ENCODE measurements at places on chromosomes 11 and 22. TPM values are rescaled to one million over a fixed set of nuclear protein-coding genes. Genes with fewer than 3 reads are reported as not detected.
A peak's percentile ranks its signal among the peaks of the same experiment; 100 is the strongest.

- DNase-seq, result peak; percentile 83
These were observed at the start of gene MB for GRCh38 chr22:35617137-35617755. TSS of gene MB (minus strand) at chr22:35617329. CDS start at chr22:35617257, 72 bp downstream.

DNA sequence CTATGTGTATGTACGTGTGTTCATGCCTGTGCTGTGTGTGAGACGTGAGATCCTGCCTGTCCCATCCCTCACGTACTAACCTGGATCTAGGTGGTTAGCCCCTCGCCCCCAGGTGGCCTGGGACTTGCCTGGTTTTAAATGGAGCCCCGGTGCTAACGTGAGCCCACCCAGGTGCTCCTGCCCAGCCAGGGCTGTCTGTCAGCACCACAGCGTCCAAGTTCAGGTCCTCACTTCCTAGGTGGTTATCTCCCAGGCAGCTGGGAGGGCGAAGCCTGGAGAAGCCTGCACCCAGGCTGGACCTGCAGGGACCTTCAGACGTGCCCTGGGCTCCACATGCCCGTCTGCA lies 86.0 kb downstream of the KCNQ1 start:
- DNase-seq, result no peak

GRCh38 chr11:45334836-45335235 lies 48.7 kb upstream of the SYT13 start:
- no peak for DNase-seq

DNA sequence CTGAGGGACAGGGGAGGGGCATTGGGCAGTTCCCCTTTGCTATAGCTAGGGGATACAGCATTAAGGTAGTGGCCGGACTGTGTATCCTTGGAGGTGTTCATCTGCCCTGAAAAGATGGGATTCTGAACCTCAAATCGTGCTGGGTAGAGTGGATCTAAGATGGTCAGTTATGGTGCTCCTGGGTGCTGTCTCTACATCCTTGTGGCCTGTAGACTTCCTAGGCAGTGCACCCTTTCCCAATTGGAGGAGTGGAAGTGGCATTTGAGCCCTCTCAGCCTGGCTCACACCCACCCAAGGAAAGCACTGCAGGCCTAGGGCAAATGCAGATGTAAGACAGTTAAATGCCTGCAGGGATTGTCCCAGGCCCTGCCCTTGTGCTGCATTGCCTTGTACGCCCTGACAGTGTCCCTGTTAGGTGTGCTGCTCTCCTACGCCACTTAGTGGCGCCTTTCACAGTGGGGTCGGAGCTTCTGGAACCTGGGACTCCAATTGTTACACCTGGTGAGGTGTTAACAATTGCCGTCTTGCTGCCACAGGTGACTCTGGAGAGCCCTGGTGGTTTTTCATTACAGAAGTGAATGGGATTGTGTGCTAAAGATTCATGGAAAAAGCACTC lies 35.0 kb downstream of the PPFIBP2 start:
- no peak for DNase-seq

DNA sequence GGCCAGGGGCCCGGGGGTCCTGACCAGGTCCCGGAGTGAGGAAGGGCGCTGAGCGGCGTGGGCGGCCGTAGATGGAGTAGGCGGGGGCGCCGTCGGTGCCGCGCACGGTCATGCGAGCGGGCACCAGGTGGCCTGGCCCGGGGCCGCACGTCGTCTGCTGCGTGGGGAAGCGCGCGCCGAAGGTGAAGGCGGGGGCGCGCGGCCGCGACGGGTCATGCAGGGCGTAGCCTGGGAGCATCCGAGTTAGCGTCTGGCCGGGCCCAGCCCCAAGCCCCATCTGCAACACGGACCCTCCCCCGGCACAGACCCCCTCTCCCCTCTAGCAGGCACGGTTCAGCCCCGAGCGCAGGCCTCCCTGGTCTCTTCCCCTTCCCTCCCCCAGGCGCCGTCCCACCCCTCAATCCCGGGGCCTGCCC lies 1.7 kb upstream of the TYMP start:
- DNase-seq, result peak; percentile 92

GRCh38 chr11:81337756-81338155 lies 1395.9 kb downstream of the FAM181B start:
- DNase-seq, result no peak

DNA sequence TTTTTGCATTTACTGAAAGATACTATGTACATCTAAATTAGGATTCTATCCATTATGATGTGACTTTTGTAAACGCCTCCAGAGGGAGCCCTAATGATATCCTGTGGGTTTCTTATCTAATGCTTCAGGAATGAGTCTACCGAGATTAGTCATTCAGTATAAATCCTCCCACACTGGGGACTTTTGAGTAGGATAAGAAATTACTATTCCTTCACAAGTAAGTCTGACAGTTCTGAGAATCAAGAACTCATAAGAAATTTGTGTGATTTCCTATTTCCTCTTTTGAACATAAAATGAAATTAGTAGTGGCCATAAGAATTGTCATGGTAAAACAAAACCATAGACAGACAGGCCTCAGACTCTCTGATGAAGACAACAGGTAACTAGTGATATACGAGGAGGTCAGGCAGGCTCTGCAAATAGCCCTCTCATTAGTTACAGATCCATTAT lies 10.0 kb upstream of the OR5M1 start:
- no peak for DNase-seq

DNA sequence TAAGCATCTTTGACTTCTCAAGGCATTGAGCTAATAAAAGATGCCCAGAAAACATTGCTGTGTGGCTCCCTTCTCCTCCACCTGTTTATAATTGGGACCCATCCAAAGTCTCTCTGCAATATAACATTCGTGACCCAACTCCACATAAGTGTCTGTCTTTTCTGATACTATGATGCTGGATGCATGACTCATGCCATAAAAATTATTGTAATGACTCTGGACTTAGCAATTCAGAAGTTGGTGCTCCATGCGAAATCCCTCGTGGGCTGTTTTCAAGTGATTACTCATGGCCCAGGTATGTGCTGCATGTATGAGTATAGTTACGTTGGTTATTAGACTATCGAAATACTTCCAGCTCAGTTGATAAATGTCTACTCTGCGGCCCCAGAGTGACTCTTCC lies 11.7 kb downstream of the FJX1 start:
- DNase-seq, result no peak

- DNase-seq, result no peak
These were observed 112.0 kb upstream of the PDGFD start for GRCh38 chr11:104275992-104276391.

- DNase-seq, result no peak
These were observed 24.1 kb downstream of the IRAG1 start for GRCh38 chr11:10669258-10670033.

GRCh38 chr11:8209208-8209807 lies 40.5 kb upstream of the RIC3 start:
- DNase-seq, result no peak

DNA sequence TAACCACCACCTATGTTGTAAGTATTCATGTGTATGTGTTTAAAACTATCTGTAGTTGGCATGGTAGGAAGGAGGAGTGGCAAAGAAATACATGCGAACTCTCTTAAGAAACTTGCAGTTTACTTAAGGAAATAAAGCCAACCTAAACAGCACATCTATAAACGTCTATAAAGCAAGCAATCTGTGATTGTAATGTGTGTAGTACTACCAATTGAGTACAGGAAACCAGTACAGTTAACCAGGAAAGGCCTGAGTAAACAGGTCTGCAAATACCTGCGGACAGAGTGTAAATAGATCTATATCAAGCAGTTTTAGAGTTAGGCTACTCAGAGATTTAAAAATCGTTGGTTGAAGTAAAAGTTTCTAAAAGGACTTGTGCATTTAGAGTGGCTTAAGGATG lies 59.5 kb upstream of the AMOTL1 start:
- no peak for DNase-seq

GRCh38 chr11:119207415-119207960 lies 1.3 kb downstream of the CBL start:
- DNase-seq, result no peak

The RCE1 gene
- total RNA-seq, result 5.6 TPM

The DKK3 gene
- 515 TPM for total RNA-seq

The XKR3 gene
- not detected for total RNA-seq

The MB gene
- 17,829 TPM for total RNA-seq
